ENCODE measurements at places on chromosomes 7 and 10.

DNA sequence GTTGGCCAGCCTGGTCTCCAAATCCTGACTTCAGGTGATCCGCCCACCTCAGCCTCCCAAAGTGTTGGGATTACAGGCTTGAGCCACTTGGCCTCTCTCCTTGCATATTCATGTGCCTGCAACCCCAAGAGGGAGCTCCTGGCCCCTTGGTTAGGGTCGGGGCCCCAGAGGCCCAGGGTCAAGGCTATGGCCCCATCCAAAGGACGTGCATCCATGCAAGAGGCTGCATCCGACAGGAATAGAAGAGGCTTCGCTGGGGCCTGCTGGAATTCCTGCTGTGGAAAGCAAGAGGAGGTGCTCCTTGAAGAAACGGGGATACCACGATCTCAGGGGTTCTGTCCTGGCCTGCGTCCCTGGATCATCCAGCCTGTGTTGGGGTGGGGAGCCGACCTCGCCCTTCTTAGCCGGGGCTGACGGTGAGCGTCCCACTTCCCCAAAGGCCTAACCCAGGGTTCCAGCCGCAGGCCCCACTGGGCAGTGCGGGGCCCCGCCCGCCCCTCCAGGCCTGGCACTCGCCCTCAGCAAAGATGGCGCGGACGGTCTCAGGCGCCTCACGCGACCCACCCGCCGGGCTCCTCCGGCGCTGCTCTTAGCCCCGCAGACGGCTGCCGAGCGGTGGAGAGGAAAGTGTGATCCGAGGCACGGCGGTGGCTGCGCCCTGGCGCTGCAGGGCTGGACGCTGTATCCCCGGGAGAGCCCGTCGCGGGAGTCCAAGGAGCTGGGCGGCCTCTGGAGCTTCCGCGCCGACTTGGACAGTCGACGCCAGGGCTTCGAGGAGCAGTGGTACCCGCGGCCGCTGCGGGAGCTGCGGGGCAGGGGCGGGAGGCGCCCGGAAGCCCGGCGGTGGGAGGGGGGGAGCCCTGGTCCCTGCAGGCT lies 54.7 kb downstream of the ZNF727 start:
- DNase-seq, result no peak

DNA sequence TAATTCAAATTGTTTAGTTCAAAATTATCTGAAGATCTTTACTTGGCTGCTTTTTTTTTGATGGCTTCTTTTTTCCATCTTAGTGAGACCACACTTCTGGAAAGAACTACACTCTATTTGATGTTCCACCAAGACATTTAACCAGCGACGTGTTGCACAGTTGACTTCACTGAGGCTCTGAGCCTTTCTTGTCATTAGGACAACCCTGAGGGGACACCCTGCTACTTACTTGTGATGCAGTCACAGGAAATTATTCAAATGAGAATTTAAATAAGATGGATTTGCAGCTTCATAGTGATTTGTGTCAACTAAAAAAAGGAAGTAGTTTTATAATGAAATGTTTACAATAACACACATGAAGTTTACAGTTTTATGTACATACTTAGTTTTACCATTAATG lies 25.6 kb upstream of the PIK3CG start:
- DNase-seq, result no peak

DNA sequence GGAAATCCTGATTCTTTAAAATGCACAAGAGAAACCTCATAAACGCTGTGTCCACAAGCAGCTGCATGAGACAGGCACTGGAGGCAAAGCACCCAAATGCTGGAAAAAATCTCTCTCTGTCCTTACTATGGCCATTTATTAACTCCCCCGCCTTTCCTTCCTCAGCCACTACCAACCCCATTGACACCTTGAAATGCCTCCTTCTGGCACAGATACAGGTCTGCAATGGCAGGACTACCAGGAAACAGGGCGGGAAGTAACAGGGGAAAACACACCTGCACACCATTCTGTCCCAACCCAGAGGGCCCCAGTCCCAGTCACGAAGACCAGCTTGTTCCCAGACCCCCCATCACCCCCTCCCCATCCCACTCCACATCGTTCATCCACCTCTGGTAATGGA lies 224.3 kb downstream of the PARD3 start:
- no peak for DNase-seq

DNA sequence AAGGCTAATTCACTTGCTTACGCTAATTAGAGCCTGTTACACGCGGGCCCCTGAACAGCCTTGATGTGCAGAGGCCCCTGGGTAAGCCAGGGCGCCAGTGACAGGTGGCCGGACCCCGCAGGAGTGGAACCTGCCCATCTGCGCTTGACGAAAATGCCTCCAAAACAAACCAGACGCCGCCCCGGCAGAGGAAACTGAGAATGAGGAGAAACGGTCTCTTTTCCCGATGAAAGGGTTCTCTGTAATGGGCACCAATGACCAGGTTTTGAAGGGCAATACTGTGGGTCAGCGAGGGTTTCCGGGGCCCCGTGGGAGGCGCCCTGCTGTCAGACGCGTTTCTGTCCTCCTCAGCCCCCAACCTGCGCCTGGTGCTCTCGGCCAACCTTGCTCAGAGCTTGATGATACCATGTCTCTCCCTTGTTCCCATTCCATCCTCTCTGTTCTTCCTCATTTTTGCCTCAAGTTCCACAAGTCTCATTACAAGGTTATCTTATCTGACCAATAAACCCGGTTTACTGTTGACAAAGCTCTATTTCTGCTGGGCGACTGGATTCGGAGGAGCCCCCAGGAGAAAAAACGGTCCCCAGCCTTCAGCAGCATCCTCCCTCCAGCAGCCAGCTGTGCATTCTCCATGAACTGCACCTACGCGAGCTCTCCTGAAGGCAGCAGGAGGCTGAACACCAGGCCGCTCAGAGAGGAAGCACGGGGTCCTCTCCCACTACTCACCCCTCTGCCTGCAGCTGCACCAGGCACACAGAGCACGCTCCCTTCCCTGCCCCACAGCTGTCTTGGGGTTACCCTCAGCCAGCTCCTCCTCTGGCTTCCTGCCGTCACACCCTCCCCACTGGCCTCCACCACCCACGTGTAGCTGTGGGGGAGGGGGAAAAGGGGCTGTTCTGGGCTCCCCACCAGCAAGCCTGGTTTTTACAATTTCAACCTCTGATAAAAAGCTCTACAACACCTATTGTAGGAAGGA lies 202.0 kb downstream of the MAD1L1 start:
- no peak for DNase-seq

DNA sequence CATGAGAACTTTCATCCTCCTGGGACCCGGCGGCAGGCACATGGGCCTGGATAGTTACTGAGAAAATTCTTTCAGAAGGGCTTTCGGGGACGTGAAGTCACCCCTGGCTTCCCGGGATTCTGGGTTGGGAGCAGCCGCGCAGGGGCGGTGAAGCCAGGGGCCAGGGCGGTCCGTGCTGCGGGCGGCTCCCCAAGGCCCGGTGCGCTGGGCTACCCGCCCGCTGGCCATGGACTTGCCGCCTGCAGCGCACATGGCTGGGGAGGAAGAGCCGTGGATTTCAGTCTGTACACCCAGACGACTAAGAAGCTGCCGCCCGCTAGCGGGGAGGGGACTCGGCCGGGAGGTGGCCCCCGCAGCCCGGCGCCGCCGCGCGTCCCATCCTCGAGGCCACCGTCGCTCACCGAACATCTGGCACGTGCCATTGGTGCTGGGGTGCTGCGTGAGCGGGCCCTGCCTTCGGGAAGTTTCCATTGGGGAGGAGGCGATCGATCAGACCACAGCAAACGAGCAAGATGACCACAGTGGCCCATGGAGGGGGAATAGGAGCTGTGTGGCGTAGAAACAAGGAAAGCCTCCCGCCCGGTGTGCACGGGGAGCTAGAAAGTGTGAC lies 64.5 kb downstream of the TMEM209 start:
- no peak for DNase-seq

GRCh38 chr7:116859323-116859722 lies 3.1 kb upstream of the CAPZA2 start:
- DNase-seq, result peak; percentile 47

DNA sequence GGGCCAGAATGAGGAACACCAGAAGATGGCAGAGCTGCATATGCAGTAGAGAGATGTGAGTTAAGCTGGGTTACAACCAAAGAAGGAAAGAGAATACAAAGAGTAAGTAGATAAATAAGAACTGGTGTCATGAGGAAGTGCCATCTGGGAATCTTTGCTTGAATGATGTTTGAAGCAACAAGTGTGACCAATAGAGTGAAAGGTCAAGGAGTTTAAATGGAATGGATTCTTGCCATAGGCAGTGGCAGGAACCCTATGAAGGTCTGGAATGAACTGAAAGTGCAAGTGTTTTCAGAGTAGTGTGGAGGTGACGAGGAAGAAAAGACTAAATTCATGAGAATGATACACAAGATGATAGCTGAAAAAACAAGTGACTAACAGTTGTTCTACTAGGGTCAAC lies 21.6 kb downstream of the MEST start:
- DNase-seq, result no peak

- peak; percentile 80 for DNase-seq
Measured at GRCh38 chr10:14063531-14064285, 267.0 kb downstream of the FRMD4A start.

DNA sequence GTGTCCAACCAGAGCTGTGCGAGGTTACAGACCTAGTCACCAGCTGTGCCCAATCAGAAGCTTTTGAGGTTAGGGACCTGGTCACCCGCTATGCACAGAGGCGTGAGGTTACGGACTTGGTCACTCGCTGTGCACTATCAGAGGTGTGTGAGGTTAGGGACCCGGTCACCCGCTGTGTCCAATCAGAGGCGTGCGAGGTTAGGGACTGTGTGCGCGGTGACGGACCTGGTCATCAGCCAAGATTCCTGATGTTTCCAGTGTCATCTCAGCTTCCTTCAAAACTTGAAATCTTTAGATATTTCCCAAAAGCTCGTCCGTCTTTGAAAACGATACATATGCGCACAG lies 182.1 kb downstream of the DIP2C start:
- no peak for DNase-seq

GRCh38 chr7:1758028-1758858 lies 88.2 kb downstream of the ELFN1 start:
- no peak for DNase-seq

- DNase-seq, result no peak
Measured at GRCh38 chr7:139727151-139727705, 50.6 kb downstream of the HIPK2 start.

DNA sequence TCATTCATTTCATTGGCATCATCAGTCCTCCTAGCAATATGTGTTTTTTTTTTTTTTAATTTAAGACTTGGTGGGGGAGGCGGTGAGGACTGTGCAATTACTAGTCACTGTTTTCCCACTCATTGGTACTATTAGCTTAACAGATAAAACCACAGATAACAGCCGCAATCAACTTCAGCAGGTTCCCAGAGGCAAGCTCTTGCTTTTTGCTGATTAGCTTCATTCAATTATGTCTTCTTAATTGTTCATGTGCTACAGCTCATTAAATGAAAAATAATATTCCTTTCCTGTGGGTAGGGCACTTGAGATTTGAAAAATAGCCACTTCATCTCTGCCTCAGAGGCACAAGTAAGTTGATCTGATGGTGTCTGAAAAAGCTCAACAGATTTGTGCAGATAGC lies 215.5 kb downstream of the PCDH15 start:
- DNase-seq, result no peak

- no peak for DNase-seq
Measured at GRCh38 chr7:111051832-111052231, 39.1 kb upstream of the LRRN3 start.

- no peak for DNase-seq
Measured at GRCh38 chr7:123211545-123211944, 11.8 kb upstream of the SLC13A1 start.

DNA sequence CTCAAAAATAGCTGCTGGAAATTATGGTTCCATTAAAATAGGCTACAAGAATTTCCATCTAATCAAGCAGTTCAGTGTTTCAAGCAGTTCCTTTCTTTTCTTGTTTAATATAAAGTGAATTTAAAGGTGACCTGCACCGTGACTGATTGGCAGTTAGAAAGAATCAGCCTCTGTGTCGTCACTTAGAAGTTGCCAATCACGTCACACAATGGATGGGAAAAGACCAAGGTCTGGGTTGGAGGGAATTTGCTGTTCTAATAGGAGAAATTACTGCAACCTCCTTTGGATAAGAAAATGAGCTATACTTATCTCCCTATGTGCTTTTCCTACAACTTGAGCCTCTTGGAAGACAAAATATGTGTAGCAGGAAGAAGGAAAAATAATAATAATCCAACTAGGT lies 219.4 kb upstream of the KMT2E start:
- DNase-seq, result no peak

GRCh38 chr10:122450353-122450990 lies 4.0 kb upstream of the ARMS2 start:
- no peak for DNase-seq

DNA sequence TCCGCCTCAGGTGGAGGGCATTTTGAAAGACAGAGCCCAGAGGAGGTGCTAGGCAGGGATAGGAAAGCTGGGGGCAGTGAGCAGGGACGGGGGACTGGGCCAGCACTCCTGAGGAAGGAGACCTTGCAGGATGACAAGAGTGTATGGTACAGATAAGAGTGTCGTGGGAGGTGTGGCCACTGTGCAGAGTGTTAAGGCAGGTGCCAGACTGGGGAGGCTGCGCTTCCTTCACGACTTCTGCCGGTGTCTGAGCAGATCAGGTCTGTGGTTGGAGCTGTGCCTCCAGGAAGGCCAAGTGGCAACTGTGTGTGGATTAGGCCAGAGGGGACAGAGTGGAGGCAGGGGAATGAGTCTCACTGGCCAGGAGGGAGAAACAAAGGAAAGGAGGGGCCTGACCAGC lies 161.7 kb downstream of the HIBADH start:
- no peak for DNase-seq

- DNase-seq, result no peak
Measured at GRCh38 chr7:142800699-142801260, 30.0 kb downstream of the PRSS2 start.

DNA sequence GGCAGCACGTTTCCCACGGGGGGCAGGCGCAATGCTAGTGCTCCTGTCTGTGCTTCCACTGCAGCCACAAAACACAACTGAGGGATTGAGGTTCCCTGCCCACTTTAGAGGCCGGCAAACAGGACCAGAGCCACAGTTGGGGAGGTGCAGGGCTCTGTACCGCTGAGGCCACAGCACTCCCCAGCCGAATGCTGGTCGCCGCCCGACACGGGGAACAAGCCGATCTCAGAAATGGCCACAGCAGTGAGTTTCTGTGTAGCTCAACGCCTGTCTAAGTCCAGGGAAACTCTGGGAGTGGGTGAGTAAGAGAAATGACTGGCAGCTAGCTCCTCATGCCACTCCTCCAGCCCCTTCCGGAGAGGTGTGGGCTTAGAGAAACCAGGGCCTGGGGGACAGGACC lies 194.0 kb upstream of the VWC2 start:
- no peak for DNase-seq

DNA sequence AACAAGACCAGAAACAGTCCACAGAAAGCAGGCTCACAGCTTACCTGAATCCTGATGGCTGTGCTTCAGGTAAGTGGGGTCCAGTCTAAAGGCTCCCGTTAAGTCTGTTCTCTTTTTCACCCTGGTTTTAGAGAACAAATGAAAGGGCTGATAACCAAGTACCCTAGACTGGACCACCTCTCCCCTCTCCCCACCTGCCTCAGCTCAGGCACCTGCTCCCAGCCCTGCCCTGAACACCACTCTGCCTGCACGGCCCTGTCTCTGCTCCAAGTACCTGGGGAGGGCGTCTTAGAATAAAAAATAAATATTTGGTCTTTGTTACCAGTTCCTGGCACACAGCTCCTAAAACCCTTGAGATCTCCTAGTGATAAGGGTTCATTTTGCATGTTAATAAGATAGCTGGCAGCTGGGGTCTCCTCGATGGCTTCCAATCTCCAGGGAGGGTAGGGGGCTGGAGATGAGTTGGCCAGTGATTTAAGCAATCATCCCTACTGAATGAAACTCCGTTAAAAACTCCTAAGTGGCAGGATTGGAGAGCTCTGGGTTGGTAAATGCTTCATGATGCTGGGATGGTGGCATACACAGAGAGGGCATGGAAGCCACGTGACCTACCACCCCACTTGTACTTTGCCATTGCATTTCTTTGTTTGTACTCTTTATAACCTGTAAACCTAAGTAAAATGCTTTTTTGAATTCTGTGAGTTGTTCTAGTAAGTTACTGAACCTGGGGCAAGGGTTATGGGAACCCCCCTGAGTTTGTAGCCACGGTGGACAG lies 29.8 kb upstream of the FIGNL1 start:
- no peak for DNase-seq

All from fibroblast of skin of left biceps (primary cell).